ENCODE measurements at places on chromosomes 3 and 15. TPM values are rescaled to one million over a fixed set of nuclear protein-coding genes. Genes with fewer than 3 reads are reported as not detected.

Gene MED12L
- total RNA-seq = 0.28 TPM

Gene PRR23E
- not detected for total RNA-seq

Gene TMCO5A
- not detected for total RNA-seq

Gene SLC6A20
- 7.5 TPM for total RNA-seq

Gene NOX5
- not detected for total RNA-seq

Gene SIDT1
- total RNA-seq = 0.97 TPM

GRCh38 chr3:18567293-18567692 is 142.2 kb upstream of the SATB1 start:
- H3K4me3 ChIP-seq = no peak overlapping the region
- no peaks in the 10 kb centered on the region for H3K27me3 ChIP-seq
- H3K4me1 ChIP-seq = no peaks in the 10 kb centered on the region
- no peak overlapping the region for H3K27ac ChIP-seq

- H3K36me3 ChIP-seq = no peaks in the 10 kb centered on the region
- H3K27ac ChIP-seq = no peak overlapping the region
- no peaks in the 10 kb centered on the region for H3K4me1 ChIP-seq
- no peaks in the 10 kb centered on the region for H3K27me3 ChIP-seq
- no peak for DNase-seq
These were observed 4.1 kb upstream of the RARB start for GRCh38 chr3:25423780-25424588.

- H3K36me3 ChIP-seq = no peaks in the 10 kb centered on the region
- DNase-seq = no peak
- no peak overlapping the region for H3K4me3 ChIP-seq
- no peak overlapping the region for H3K27ac ChIP-seq
- no peaks in the 10 kb centered on the region for H3K4me1 ChIP-seq
- no peaks in the 10 kb centered on the region for H3K27me3 ChIP-seq
These were observed 40.5 kb downstream of the PPCDC start for GRCh38 chr15:75063889-75064288.

- no peak overlapping the region for H3K27ac ChIP-seq
- DNase-seq = no peak
- H3K4me1 ChIP-seq = no peaks in the 10 kb centered on the region
- no peaks in the 10 kb centered on the region for H3K27me3 ChIP-seq
- no peaks in the 10 kb centered on the region for H3K36me3 ChIP-seq
- no peak overlapping the region for H3K4me3 ChIP-seq
These were observed 160.5 kb upstream of the CCDC54 start for GRCh38 chr3:107216711-107217110.

DNA sequence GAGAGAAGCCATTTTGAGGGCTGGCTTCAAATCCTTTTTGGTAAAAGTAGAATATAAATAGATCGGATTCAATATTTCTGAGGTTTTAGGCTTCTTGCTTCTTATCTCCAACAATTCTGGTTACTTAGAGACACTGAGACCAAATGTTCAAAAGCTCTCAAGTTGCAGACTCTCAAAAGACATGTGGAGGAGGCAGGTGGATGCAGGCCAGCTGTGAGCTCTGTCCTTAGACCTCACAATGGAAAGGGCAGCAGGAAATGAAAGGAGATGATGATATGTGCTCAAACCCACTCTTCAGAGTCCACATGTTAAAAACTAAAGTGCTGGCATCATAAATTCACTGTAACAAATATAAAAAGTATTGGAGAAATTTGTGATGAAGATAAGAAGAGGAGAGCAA is 424.9 kb upstream of the ALCAM start:
- H3K36me3 ChIP-seq = no peaks in the 10 kb centered on the region
- DNase-seq = no peak
- no peak overlapping the region for H3K27ac ChIP-seq
- no peaks in the 10 kb centered on the region for H3K4me1 ChIP-seq
- no peak overlapping the region for H3K4me3 ChIP-seq

DNA sequence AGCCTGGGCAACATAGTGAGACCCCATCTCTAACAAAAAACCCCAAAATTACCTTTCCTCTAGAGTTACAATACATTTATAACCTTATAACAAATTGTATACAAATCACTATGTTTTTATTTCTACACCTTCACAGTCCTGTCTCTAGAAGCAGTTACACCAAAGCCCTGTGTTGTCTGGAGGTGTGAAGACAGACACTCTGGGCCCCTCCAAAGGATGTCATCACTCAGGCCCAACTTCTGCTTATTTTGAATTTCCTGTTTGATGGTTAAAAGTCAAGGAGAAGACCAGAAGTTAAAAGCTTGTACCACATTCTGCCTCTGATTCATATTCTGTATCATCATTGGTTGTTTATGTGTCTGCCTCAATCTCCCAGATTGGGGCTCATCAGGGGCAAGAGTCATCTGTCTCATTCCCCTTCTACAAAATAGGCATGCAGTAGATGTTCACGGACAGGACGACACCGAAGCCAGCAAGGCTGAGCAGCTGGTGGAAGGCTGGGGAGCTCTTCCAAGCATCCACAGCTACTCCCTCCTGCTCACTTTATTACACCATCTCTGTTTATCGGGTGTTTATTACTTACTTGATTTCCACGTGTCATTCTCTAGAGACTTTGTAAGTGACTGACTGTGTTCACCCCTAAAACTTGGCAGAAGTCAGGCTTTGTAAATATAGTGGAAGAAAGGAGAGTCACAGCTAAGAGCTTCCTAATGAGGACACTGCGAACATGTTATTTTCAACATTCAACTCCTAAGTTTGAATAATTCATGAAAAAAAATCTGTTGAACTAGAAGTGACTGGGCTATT is 136.8 kb upstream of the ANKRD28 start:
- no peaks in the 10 kb centered on the region for H3K27me3 ChIP-seq
- H3K27ac ChIP-seq = no peak overlapping the region
- DNase-seq = no peak
- no peaks in the 10 kb centered on the region for H3K36me3 ChIP-seq
- H3K4me3 ChIP-seq = no peak overlapping the region

DNA sequence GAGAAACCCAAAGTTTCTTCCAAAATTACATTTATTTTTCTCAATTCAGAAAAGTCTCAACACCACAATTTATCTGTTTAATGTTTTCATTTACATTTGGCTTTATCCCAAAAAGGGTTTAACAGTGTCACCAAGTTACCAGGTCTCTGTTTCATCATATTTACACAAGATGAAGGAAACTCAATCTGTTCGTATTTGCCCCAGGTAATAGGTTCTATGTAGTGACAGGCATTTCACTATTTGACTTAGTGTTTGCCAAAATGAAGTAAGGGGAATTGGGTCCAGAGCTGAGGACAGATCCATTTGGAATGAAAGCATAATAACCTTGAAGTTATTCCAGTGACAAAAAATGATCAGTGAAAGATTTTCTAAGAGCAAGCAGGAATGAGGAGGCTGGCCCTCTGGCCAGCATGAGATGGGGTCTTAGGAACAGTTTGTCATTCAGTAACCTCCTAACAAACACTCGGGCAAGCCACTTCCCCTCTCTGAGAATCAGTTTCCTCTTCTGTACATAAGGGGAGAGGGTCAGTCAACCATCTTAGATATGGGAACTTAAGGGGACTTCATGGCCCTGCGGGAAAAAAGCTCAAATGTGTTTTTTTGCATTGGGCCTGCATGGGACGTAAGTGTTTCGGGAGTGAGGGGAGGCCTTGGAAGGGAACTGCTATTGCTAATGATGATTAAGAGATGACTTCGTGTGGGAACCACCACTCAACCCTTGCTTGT is 31.8 kb downstream of the UMPS start:
- no peaks in the 10 kb centered on the region for H3K36me3 ChIP-seq
- H3K27ac ChIP-seq = peak overlapping the region; percentile 22
- DNase-seq = no peak
- H3K4me3 ChIP-seq = no peak overlapping the region
- H3K4me1 ChIP-seq = no peaks in the 10 kb centered on the region
- H3K27me3 ChIP-seq = no peaks in the 10 kb centered on the region

- no peak overlapping the region for H3K4me3 ChIP-seq
- H3K4me1 ChIP-seq = no peaks in the 10 kb centered on the region
- no peak overlapping the region for H3K27ac ChIP-seq
- H3K27me3 ChIP-seq = no peaks in the 10 kb centered on the region
- no peak for DNase-seq
These were observed 92.9 kb upstream of the AGBL1 start for GRCh38 chr15:85986741-85987140.

- H3K4me1 ChIP-seq = no peaks in the 10 kb centered on the region
- H3K27me3 ChIP-seq = no peaks in the 10 kb centered on the region
- no peak overlapping the region for H3K27ac ChIP-seq
These were observed 14.7 kb downstream of the VGLL3 start for GRCh38 chr3:86976219-86976618.

GRCh38 chr3:141150081-141150830 is 81.4 kb upstream of the PXYLP1 start:
- H3K27me3 ChIP-seq = no peaks in the 10 kb centered on the region
- no peak overlapping the region for H3K27ac ChIP-seq
- no peak overlapping the region for H3K4me3 ChIP-seq
- no peak for DNase-seq
- H3K36me3 ChIP-seq = no peaks in the 10 kb centered on the region
- H3K4me1 ChIP-seq = no peaks in the 10 kb centered on the region

DNA sequence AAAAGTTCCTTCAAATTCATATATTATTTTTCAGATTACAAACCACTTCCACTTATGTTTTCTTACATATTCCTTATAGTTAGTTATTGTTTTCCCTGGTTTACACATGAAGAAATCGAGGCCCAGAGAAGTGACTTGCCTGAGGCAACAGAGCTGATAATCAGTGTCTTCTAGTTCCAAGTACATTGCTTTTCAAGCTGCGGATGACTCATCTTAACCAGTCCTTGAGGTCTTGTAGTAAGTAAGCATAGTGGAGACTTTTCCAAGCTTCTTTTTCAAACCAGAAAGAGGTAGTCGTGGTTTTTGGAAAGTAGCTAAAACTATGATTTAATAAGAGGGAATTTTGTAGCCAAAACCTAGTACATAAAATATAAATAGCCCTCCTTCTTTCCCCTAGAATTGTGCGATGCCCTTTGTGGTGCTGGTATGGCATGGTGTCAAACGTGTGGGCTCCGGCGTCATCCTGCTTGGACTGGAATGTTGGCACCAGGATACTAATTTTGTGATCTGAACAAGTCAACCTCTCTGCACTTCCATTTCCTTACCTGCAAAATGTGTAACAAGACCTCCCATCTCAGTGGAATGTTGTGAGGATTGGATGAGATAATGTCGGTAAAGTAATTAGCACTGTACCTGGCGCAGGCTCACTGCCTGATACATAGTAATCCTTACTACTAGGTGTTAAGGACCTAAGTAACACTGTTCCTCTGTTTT is 19.0 kb upstream of the DLG1 start:
- no peak overlapping the region for H3K4me3 ChIP-seq
- no peak overlapping the region for H3K27ac ChIP-seq
- H3K36me3 ChIP-seq = no peaks in the 10 kb centered on the region

GRCh38 chr15:76391847-76392246 is 55.3 kb downstream of the ISL2 start:
- no peak overlapping the region for H3K27ac ChIP-seq
- no peak overlapping the region for H3K4me3 ChIP-seq
- DNase-seq = no peak
- no peaks in the 10 kb centered on the region for H3K27me3 ChIP-seq
- no peaks in the 10 kb centered on the region for H3K4me1 ChIP-seq
- no peaks in the 10 kb centered on the region for H3K36me3 ChIP-seq

DNA sequence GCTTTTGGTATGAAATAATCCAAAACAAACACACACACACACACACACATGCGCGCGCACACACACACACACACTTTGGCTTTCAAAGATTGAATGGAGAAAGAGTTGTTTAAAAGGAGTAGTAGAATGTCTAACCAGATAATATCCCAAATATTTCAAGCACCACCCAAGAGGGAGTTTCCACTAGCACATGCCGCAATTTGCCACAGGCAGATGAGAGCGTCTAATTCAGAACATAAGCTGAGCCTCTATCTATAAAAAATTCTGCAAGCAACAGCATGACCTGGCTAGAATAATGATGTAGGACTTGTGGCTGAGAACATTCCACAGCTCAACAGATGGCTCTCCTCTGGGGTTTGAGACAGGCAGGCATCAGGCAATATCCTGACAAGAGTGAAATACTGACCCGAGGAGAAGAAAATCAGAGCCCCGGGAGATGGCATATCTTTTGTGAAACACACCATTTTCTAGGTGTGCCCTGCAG is 302.5 kb upstream of the GADL1 start:
- H3K27ac ChIP-seq = no peak overlapping the region
- DNase-seq = no peak
- H3K4me1 ChIP-seq = no peaks in the 10 kb centered on the region
- no peaks in the 10 kb centered on the region for H3K36me3 ChIP-seq
- no peak overlapping the region for H3K4me3 ChIP-seq
- no peaks in the 10 kb centered on the region for H3K27me3 ChIP-seq

DNA sequence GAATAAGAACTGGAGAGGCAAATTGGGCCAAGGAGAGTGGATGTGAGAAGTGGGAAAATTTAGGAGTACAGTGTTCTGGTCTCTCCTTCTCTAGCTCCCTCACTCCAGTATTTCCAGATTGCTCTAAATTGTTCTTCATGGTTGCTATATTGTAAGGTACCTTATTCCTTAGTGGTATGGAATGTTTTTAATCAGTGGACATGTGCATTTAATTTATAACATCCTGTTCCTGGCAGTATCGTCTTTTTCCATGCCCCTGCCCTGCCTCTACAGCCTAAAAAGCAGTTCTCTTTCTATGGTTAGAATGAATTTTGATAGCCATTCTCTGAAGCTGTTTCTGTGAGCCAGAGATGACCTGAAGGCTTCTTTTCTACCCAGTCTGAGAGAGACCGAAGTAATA is 180.5 kb downstream of the TCF12 start:
- no peaks in the 10 kb centered on the region for H3K4me1 ChIP-seq
- no peak for DNase-seq
- H3K27ac ChIP-seq = no peak overlapping the region
- H3K36me3 ChIP-seq = no peaks in the 10 kb centered on the region
- no peak overlapping the region for H3K4me3 ChIP-seq

- H3K27ac ChIP-seq = peak overlapping the region; percentile 88
- H3K27me3 ChIP-seq = no peaks in the 10 kb centered on the region
- H3K36me3 ChIP-seq = no peaks in the 10 kb centered on the region
- H3K4me1 ChIP-seq = peaks cover 17% of the 10 kb centered on the region
These were observed 619 bp downstream of the EIF2AK4 start for GRCh38 chr15:39934397-39935071.

Data from pancreas (tissue), 10 donors.